ENCODE measurements at places on chromosomes 7 and 10.

DNA sequence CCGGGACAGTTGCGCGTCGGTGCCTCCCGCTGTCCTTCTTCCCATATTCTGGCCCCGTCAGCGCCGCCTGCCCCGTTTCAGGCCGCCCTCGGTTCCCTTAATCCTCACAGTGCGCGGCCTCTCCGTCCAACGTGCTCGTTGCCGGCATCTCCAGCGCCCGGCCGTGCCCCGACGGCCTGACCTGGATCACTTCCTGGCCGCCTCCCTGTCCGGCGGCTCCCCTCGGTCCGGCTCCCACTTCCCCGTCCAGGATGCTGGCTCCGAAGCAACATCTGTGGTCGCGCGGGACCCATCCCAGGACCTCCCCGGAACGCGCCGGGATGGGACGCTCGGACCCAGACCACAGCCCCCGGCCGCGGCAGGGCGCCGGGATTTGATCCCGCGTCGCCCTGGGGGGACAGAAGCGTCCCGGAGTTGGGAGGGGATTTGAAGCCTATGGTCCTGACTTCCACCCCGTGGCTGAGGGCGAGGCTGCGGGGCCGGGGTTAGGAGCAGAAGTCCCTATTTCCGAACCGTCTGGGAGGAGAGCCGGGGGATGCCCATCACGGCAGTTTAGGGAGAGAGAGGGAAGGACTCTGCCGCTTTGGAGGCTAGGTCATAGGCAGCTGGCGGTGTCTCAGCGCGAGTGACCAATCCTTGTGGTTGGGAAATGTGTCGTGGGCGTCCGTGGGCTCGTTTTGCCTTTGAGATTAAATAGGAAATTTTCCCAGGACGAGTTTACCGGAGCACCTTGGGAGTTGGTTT, 53.8 kb downstream of the KCTD7 start:
- H3K27ac ChIP-seq: peak overlapping the region; percentile 38
- H3K27me3 ChIP-seq: no peaks in the 10 kb centered on the region
- peaks cover 9% of the 10 kb centered on the region for H3K4me1 ChIP-seq
- peak overlapping the region; percentile 91 for H3K4me3 ChIP-seq
- DNase-seq: peak; percentile 64

GRCh38 chr10:32949221-32949678, 8.8 kb downstream of the ITGB1 start:
- H3K27me3 ChIP-seq: no peaks in the 10 kb centered on the region
- no peak overlapping the region for H3K4me3 ChIP-seq
- H3K27ac ChIP-seq: no peak overlapping the region
- H3K36me3 ChIP-seq: peaks cover 17% of the 10 kb centered on the region
- H3K4me1 ChIP-seq: peaks cover under 1% of the 10 kb centered on the region

- peak within 1 kb of the TSS; percentile 30 for H3K27ac ChIP-seq
- no peaks in the 10 kb centered on the region for H3K27me3 ChIP-seq
- H3K36me3 ChIP-seq: no peaks in the 10 kb centered on the region
- H3K4me1 ChIP-seq: peaks cover 3% of the 10 kb centered on the region
Observed at GRCh38 chr7:111561904-111562732, at the start of gene IMMP2L. TSS of gene IMMP2L (minus strand) at chr7:111562492.

DNA sequence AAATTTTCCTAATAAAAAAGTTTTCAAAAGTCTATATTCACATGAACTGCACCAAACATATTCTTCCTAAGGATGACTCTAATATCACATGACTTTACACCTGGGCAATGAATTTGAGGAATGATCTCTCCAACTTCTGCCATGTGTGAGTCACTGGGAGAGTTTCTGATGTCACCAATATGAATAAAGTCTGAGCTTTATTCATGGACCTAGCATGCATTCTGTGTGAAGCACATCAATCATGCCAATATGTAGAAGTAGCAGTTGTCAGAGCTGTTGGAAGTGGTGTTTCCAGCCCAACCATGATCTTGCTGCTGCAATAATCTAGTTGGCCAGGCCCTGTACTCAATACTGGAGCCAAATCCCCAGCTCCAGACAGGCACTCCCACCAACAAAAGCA, 91.7 kb upstream of the IFRD1 start:
- H3K27ac ChIP-seq: no peak overlapping the region
- no peaks in the 10 kb centered on the region for H3K36me3 ChIP-seq
- no peak overlapping the region for H3K4me3 ChIP-seq
- no peaks in the 10 kb centered on the region for H3K27me3 ChIP-seq
- H3K4me1 ChIP-seq: no peaks in the 10 kb centered on the region

DNA sequence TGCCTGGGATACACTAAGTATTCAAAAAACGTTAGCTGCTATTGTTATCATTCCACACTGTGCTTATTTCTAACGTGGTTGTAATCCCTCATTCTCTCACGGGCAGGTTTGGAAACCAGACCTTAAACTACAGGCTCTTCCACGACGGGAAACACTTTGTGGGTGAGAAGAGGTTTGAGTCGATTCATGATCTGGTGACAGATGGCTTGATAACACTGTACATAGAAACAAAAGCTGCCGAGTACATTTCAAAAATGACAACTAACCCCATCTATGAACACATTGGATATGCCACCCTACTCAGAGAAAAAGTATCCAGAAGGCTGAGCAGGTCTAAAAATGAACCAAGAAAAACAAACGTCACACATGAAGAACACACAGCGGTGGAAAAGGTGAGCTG, 163.2 kb upstream of the PRR15 start:
- H3K27me3 ChIP-seq: peaks cover 4% of the 10 kb centered on the region
- no peak overlapping the region for H3K4me3 ChIP-seq
- no peaks in the 10 kb centered on the region for H3K4me1 ChIP-seq
- H3K36me3 ChIP-seq: no peaks in the 10 kb centered on the region

DNA sequence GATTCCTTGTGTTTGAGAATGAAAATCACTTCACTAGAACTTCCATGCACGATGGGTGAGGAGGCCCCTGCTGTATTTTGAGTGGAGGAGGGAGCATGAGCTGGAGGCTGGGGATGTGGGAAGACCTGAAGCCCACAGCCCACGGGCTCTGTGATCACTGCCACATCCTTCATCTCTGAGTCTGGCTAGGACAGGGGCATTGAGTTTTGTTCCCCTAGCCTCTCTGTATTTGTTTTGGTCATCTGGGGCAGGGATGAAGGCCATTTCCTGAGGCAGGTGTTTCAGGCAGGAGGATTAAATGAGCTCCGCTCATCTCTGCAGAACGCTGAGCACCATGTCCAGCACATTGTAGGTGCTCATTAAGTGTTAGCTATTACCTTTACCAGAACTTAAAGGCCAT, 293.6 kb downstream of the GLRX3 start:
- H3K4me1 ChIP-seq: no peaks in the 10 kb centered on the region
- H3K27ac ChIP-seq: no peak overlapping the region
- no peak overlapping the region for H3K4me3 ChIP-seq
- H3K27me3 ChIP-seq: no peaks in the 10 kb centered on the region

DNA sequence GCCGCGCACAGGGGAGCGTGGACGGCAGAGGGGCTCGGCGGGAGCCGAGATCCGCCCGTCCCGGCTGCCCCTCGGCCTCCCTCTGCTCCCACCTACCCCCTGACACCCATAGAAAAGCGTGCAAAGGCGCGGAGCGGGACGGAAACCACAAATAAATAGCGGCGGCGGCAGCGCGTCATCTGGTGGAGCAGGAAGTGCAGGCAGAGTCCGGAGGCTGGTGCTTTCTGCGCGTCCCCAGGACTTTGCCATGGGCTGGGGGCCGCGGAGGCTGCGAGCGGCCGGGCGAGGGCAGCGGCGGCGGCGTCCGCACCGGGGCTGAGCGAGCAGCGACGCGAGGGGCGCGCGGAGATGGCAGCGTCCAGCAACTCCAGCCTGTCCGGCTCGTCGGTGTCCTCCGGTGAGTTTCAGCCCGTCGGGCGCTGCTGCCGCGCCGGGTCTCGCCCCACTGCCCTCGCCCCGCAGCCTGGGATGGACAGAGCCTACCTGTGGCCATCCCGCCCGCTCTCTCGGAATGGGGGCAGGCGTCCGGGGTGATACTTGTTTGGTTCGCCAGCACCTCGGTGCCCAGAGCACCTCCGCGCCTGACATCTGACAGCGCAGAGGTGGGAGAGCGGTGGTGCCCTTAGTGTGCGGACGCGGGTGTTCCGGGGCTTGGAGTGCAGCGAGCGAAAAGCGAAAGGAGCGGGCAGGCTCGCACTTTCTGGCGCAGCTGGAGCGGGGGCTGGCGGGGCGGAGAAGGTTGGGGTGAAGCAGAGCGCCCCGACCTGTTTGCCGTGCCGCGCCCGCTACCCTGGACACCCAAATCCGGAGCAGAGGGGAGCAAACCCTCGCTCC, at the start of gene CHN2:
CHN2 (plus strand) TSS at position 182 of the 834 bp plus-strand sequence.
- H3K4me3 ChIP-seq: peak within 1 kb of the TSS; percentile 82
- H3K4me1 ChIP-seq: peaks cover 18% of the 10 kb centered on the region
- H3K36me3 ChIP-seq: no peaks in the 10 kb centered on the region
- peak; percentile 56 for DNase-seq
- peaks cover 65% of the 10 kb centered on the region for H3K27me3 ChIP-seq

DNA sequence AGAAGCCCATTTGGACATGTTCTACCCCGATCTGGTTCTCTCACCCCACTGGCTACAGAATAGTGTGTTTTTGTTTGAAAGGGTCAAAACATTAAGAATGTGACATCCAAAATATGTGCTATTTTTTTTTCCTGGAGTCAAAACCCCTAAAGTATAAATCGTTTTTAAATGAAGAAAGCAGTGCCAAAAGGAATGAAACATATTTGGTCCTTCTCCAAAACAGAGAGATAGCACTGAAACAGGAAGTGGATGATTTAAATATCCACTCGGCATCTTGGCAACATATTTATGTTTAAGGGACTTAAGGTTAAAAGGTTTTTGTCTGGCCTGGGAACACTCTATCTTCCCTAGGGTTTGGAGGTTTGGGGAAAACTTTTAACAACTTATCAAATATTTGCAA, 32.3 kb downstream of the CALD1 start:
- no peak overlapping the region for H3K27ac ChIP-seq
- H3K27me3 ChIP-seq: no peaks in the 10 kb centered on the region
- no peak overlapping the region for H3K4me3 ChIP-seq
- peak; percentile 69 for DNase-seq

- H3K27me3 ChIP-seq: no peaks in the 10 kb centered on the region
- DNase-seq: no peak
- peaks cover 73% of the 10 kb centered on the region for H3K36me3 ChIP-seq
- H3K4me3 ChIP-seq: no peak overlapping the region
- H3K4me1 ChIP-seq: no peaks in the 10 kb centered on the region
- no peak overlapping the region for H3K27ac ChIP-seq
Observed at GRCh38 chr10:11950325-11951018, 92.1 kb downstream of the UPF2 start.

DNA sequence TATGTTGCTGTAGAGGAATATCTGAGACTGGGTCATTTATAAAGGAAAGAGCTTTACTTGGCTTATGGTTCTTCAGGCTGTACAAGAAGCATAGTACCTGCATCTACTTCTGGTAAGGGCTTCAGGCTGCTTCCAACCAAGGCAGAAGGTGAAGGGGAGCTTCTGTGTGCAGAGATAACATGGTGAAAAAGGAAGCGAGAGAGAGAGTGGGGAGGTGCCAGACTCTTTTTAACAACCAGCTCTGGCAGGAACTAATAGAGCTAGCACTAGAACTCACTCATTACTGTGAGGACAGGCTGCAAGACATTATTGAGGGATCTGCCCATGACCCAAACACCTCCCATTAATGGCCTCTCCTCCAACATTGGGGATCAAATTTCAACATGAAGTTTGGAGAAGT, 94.5 kb downstream of the KIF20B start:
- H3K4me3 ChIP-seq: no peak overlapping the region
- H3K27ac ChIP-seq: no peak overlapping the region
- no peaks in the 10 kb centered on the region for H3K27me3 ChIP-seq

DNA sequence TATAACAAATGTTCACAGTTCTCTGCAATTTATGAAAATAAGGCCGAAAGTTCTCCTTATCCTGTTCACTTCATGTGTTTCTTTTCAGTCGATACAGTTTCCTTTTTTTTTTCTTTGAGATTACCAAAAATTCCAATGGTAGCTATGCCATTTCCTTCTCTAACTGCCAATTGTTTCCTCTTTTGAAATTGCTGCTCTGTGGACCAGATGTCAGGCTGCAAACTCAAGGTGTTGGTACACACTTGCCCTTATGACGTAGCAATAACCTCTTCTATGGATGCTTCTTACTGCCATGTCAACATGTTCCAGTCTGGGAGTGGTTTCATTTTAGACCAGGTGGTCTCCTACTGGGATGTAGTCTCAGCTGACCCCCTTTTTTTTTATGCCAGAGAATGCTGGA, 52.9 kb downstream of the CASD1 start:
- no peak overlapping the region for H3K4me3 ChIP-seq
- H3K4me1 ChIP-seq: peaks cover 1% of the 10 kb centered on the region
- H3K36me3 ChIP-seq: no peaks in the 10 kb centered on the region
- H3K27ac ChIP-seq: no peak overlapping the region
- peak; percentile 10 for DNase-seq

- no peak overlapping the region for H3K4me3 ChIP-seq
- H3K27me3 ChIP-seq: no peaks in the 10 kb centered on the region
- H3K36me3 ChIP-seq: no peaks in the 10 kb centered on the region
Observed at GRCh38 chr7:137790828-137791227, 55.9 kb downstream of the DGKI start.

- H3K27ac ChIP-seq: no peak overlapping the region
- H3K4me1 ChIP-seq: peaks cover 6% of the 10 kb centered on the region
- no peak for DNase-seq
- H3K27me3 ChIP-seq: no peaks in the 10 kb centered on the region
- peaks cover 61% of the 10 kb centered on the region for H3K36me3 ChIP-seq
Observed at GRCh38 chr10:101035916-101036702, 5.1 kb downstream of the SFXN3 start.

DNA sequence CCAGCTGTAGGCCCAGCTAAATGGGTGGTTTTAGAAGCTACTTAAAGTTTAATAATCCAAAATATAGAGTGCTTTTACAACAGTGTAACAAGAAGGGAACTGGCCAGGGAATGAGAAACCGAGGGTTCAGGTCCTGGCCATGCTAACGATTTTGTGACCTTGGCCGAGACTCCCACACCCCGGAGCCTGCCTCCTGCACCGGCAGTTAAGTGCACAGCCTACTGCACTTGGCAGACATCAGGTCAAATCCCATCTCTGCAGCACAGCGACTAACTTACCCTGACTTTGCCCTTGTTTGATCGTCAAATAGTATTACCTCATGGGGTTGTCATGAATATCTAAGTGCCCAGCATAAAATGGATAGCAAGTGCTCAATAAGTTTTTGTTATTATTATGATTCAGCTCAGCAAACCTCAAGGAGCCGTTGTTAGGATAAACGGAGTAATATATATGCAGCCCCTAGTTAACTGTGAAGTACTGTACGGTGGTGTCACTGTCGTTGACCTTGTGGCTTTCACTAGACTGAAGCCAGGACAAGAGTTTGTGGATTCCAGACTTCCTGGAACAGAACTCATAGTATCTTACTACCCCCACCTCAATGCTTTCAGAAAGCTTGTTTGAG, 35.5 kb downstream of the LYZL1 start:
- DNase-seq: peak; percentile 45
- H3K27ac ChIP-seq: no peak overlapping the region
- H3K27me3 ChIP-seq: no peaks in the 10 kb centered on the region
- peaks cover 10% of the 10 kb centered on the region for H3K4me1 ChIP-seq
- H3K36me3 ChIP-seq: no peaks in the 10 kb centered on the region
